ENCODE measurements at places on chromosomes 7 and 10.

GRCh38 chr10:69451209-69451783, at the start of gene TSPAN15:
TSS of gene TSPAN15 (plus strand) at chr10:69451465. CDS start at chr10:69451595, 130 bp downstream.
- DNase-seq: peak; percentile 90

GRCh38 chr10:44619975-44620374, 235.1 kb upstream of the CXCL12 start:
- DNase-seq: no peak

DNA sequence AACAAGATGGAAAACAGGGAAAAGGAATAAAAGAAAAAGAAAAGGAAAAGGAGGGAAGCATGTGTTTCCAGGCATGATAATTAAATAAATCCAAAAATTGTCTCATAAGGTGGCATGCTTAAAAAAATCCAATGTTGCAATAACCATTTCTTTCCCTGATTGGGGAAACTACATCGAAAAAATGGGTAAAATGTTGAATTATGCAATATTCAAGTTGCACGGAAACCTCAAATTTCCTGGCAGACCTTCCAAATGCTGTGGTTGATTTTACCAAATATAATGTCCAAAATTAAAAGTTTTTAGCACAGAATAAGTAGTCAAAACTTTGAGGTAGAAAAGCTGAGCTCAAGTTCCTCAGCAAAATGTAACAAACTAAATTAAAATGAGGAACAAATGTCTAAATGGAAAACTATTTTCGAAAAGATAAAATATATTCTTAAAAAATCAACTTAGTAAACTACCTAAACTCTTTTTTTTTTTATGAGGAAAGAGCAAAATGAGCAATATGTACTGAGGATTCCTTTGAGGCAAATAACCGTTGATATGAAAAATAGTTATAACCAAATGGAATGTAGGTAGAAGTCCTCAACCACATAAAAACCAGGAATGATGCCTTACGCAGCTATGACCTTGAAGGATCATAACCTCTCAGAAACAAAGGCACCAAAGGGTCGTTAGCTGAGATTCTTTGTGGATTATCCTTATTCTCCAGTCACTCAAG, 52.6 kb downstream of the MACC1 start:
- DNase-seq: no peak

- no peak for DNase-seq
These were observed 210.4 kb downstream of the PAXIP1 start for GRCh38 chr7:154792436-154793055.

DNA sequence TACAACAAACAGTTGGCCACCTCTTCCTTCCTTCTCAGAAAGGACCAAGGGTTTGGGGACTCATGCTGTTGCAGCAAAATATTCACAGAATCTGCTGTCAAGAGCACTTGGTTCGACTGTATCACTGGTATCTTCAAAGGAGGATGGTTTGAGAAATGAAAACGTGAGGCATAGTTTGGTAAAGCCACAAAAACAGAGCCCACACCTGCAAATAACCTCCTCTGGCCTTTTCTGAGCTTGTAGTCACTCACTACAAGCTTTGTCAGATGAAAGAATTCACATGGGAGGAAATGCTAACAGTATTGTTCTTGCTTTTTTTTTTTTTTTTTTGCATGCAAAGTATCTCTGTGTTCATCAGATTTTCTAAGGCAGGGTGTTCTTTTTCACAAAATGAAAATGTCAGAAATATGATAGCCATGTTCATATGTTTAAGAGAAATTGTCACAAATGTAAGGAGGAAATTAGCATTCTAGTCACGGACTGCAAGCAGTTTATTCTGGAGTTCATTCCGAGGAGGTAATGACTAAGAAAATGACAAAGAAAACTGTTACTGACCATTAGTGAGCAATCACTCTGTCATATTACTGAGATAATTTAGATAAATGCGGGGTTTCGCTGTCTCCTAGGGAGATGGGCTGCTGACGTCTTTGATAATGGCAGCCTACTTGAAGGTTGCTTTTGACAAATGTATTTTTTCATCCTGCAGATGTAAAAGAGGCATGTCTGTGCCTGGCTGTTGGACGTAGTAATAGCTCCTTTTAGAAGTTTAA, 117.8 kb upstream of the MYO3A start:
- DNase-seq: no peak
